ENCODE measurements at places on chromosomes 12 and 14.

GRCh38 chr12:34400411-34400881 is 378.1 kb downstream of the ALG10 start:
- no peak for DNase-seq

DNA sequence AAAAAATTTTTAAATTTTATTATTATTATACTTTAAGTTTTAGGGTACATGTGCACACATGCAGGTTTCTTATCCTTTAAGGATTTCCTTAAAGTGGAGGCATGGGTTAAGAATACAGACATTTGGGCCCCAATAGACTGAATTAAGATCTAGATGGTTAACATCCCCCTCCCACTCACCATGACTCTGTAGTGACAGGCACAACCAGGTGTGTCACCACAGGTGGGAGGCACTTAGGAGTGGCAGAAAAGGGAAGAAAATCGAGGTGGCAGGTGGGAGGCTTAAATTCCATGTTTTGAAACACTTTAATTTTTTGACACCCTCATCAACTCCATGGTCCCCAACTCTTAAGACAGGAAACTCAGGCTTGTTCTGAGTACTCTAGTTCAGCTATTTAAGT is 37.6 kb upstream of the GRIP1 start:
- DNase-seq, result no peak

DNA sequence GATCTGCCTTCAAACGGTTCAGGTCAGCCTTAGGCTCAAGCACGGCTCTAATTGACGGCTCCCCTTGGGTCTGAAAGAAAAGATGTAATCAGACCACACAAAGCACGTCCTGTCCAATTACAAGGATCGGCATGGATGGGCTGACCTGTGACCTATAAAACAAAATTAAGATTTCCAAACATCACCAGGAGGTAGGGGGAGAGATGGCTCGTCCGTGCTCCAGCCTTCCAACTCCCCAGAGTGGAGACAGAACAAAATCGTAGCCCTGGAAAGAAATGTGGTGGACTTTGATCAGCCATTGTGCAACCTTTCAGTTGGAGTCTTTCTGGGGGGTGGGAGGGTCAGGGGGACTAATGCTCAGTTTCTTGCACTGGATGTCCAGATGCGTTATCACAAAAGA is 226.6 kb upstream of the DIO3 start:
- no peak for DNase-seq

DNA sequence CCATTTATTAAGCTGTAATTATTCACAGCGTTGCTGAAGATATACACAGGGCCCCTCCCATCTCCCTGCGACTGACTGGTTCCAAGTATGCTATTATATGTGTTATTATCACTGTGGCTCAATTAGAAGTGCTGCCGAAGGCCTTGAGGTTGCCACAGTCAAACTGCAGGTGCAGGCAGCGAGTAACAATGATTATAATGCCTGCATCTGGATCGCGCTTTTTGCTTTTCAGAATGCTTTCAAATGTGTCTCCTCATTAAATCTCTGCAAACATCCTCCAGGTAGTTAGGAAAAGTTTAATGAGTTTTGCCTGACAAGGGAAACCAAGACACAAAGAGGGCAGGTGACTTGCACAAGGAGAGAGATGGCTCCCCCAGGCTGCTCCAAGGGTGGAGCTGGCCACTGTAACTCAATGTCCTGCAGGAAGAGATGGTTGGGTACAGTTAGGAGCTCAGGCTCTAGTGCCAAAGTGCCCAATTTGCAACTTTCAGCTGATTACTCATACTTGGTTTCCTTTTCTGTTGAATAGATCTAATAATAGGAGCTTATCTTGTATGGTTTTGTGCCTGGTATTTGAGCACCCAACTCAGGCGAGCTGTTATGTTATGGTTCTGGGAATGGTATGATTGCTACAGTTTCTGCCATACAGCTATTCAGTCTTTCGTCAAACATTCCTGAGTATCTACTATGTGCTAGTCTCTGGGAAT is 1.7 kb upstream of the SYNE3 start:
- DNase-seq, result no peak

DNA sequence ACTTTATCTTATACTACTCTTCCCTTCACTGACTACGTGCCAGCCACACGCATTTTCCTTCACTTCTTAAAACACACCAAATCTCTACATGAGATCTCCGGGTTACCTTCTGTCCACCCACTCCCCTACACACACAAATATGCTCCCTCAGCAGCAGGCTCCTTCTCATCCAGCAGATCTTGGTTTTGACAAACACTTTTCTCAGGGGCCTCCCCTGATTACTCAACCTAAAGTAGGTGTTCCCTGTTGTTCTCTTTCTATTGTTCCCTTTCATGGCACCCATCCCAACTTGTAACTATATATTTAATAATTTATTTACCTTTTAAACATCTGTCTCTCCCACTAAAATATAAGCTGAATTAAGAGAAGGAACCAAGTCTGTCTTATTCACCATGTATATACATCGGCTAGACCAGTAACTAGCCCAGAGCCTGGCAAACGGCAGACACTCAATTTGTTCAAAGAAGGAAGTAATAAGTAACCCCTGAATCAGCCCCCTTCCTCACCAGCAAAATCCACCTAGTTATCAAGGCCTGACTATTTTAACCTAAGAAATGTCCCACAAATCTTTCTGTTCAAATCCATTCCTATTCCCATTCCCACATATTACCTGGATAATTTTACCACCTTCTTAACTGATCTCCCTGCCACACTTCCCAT is 2.7 kb downstream of the C2CD5 start:
- DNase-seq, result no peak

DNA sequence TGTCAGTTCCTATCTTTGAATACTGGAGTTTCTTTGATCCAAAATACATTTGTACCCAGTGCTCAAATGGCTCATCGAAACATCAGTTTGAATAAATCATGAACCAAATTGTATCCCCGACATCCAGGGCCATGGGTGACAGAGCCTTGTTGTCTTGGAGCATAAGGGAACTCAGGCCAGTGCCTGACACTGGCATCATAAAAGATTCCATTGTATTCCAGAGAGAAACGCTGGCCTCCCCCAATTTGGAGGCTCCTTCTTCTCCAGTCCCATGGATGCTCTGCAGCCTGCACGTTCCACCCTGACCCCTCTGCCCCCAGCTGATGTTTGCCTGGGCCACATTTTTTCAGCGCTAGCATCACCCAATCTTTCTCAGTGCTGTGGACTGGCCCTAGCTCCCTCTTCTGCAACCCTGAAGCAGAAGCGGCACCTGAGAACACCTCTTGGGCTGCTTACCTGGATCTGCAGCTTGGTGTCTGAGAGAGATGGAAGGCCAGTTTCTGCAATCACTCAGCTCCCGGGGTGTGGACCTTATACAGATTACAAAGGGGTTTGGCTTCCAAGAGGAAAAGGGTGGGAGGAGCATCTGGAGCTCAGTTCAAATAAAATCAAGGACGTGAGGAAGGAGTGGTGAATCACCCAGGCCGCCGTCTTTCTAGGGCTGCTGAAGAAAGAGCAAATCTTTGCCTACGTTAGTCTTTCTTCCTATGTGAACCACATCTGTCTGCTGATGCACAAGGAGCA is at the start of gene RNASE1:
RNASE1 (minus strand) TSS at position 504 of the 744 bp plus-strand sequence. CDS start 776 bp downstream, outside the sequence.
- DNase-seq, result no peak

DNA sequence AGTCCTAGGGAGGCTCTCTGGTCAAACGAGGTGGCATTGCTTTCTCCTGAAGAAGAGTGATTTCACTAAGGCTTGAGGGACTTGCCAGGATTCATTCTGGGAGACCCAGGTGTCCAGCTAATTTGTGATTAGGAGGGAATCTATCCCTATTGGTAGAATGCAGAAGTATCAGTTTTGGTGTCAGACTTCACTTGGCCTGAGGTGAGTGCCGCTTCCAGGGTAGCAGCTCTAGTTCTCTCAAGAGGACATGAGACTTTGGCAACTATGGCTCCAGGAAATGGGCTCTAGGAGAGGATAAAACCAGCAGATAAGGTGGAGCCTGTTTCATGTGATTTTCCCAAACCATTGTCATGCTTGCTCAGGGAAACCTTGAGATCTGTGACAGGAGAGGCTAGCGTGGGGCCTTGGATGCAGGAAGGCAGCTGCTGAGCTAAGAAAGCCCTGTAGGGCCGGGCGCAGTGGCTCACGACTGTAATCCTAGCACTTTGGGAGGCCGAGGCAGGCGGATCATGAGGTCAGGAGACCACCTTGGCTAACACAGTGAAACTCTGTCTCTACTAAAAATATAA is 11.6 kb upstream of the TMEM117 start:
- no peak for DNase-seq

- DNase-seq, result no peak
Measured at GRCh38 chr12:48145981-48146380, 11.3 kb downstream of the ASB8 start.

DNA sequence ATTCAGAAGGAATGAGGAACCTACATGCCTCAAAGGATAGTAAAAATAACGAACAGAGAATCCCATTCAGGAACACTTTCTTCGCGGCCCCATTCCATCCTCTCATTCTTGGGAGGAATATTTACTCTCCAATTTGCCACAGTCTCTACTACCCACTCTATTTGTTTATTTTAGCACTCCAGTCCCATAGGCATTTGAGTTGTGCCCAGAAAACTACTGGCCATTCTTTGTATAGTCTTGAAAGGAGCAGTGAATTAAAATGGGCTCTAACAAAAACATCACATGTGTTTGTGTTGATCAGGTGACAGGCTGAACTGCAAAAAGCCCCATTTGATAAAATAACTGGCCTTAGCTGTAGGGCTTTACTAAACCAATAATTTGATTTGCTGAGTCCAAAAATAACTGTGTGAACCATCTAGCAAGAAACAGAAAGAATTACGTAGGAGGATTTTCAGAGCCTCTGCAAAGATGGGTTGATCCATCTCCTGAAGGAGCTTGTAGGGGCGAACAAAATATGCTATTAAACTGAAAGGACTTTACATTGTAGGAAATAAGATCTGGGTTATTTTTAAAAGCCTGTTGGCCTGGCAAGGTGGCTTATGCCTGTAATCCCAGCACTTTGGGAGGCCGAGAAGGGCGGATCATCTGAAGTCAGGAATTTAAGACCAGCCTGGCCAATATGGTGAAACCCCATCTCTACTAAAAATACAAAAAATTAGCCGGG is 142.3 kb upstream of the CPNE8 start:
- no peak for DNase-seq

DNA sequence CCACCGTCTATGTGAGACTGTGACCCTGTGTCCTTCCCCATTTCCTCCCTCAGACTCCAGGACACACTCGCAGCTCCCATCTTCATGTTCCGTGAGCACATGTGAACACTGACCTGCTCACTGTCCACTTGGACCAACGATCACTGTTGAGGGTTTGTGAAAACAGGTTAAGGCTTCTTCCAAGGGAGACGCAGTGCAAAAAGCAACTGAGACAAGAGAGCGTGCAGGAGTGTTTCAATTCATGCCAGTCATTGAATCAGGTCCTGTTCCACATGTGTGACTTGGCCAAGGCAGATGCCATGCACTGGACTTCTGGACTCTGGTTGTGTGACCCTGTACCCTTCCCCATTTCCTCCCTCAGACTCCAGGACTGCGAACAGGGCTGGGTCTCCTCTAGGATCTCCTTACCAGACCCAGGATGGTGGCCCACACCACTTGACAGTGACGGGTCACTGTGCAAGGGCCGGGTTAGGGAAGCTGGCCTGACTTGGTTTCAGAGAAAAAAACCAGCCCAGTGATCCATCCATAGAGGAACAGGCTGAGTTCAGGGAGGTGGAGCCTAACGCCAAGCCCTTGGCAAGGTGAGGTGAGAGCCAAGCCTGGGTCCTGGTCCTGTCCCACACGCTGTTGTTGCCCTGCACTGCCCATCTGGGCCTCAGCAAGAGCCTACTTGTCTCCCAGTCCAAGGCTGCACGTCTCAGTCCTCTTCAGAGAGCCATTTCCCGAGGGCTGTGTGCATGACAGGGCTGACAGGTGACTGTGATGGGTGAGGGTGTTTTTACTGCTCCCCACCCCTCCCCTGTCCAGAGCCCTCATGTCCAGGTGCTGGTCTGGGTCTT is 5.7 kb upstream of the KRT5 start:
- no peak for DNase-seq

DNA sequence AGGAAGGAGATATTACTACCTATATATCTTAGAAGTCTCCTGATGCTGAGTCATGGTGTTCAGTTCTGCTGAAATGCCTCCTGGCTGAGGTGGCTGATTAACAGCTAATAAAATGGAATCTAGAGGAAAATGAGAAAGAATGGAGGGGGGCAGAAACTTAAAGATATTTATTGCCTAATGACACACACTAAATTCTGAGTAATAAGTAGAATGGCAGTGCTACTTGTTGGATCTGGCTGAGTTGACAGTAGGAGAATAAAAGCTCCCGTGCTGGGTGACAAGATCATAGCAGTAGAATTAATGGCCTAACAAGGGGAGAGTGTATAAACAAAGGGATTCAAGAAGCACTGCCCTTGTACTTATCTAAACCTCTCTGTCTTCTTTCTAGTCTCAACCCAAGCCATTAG is 137.5 kb downstream of the CNTN1 start:
- no peak for DNase-seq

GRCh38 chr12:68446901-68447796 is 115.0 kb upstream of the MDM1 start:
- no peak for DNase-seq

DNA sequence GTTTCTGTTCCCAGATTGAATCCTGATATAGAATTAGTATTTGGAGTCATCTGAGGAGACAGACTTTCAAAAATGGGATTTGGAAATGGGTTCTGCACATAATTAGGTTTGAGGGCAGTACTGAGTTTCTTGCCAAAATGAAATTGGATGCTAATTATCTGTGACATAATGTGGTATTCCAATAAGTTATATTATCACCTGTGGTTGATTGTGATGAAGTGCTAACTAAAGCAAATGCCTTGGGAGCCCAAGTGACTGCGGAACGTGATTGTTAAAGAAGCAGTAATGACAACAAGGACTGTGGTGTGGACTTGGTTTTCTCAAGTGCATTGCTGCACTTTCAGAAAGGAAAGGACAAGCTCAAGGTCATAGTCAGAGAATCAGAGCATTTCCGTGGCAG is 337.0 kb downstream of the IPO8 start:
- no peak for DNase-seq

DNA sequence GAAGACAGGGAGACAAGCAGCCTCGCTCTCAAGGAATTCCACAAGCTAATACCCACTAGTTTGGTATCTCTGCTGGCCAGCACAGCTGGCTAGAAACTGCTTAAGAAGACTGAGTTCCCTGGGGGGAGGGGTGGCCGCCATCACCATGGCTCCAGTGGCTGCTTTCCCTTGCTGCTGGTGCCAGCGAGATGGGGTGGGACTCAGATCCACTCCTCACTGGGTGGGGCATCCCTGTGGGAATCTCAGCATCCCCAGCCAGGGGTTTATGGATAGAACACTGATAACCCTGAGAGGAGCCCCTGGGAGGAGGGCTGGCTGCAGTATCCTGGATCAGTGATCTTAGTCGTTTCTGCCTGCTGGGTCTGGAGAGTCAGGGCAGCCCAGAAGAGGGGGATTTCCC is 170.6 kb upstream of the MDGA2 start:
- no peak for DNase-seq

DNA sequence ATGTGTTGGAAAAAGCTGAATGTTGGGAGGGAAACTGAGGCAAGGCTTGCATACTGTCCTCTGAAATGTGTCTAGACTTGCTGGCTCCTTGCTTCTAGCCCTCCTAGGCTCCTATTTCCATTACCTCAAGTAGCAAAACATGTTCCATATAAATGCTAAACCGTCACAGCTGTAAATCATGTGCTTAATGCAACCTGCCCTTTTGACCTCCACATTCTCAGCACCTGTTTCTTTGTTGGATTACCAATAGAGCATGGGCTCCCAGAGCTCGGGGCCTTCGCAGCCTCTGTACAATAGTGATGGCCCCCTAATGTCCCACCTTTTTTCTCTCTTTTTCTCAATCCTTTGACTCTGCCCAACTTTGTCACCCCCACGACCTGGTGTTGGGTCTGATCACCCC is 23.3 kb downstream of the RERGL start:
- DNase-seq, result no peak

Data from DMS79 (cell line).